HEK293T (cell line): ENCODE measurements at places on chromosomes 2 and 18.
A peak's percentile ranks its signal among the peaks of the same experiment; 100 is the strongest.

DNA sequence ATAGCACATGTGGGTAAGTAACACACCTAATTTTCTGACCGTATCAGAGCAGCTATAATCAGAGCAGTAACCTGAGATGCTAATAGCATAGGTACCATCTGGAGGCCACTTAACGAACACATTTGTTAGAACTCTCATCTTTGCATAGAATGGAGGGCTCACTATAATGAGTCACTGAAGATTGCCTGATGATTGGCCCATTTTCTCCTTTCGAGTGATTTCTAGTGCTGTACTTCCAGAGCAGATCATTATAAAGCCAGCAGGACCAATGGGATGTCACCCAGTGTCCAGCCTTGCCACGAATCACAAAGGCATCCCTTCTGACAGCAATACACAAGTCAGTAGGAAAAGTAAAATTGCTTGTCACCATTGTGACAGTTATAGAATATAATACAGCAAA lies 81.7 kb upstream of the REV1 start:
- DNase-seq: no peak

DNA sequence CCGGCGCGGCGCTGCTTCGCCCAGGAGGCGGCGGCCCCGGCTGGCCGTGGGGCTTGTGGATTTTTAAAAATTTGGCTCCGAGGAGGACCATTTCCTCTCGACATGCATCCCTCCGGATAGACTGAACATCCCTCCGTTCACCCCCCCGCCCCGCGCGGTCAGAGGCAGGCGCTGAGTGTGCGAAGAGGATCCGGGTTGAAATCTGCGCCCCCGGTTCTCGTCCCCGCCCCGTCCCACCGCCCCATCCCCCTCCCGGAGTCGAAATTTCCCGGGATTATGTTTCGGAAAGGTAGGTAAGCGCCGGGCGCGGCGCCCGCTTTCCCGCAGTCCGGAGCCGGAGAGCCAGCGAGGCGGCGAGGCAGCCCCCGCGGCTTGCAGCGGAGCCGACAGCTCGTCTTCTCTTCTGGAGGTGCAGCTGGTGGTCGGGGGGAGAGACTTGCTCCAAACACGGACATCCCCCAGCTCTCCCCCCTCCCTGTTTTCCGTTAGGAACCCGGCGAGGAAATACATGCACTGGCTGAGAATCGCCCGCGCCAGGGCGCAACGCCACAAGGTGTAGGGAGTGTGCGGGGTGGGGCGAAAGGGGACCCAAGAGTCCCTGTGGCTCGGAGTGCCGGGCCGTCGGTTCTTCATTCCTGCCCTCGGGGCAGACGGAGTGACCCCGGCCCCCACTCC lies at the start of gene PRKCE:
Gene PRKCE (plus strand): TSS at position 261 of the 675 bp plus-strand sequence.
- DNase-seq: peak; percentile 42

- no peak for DNase-seq
Observed at GRCh38 chr2:227805578-227805977, 8.1 kb upstream of the CCL20 start.

- DNase-seq: no peak
Observed at GRCh38 chr2:170142502-170142901, 35.4 kb upstream of the MYO3B start.

DNA sequence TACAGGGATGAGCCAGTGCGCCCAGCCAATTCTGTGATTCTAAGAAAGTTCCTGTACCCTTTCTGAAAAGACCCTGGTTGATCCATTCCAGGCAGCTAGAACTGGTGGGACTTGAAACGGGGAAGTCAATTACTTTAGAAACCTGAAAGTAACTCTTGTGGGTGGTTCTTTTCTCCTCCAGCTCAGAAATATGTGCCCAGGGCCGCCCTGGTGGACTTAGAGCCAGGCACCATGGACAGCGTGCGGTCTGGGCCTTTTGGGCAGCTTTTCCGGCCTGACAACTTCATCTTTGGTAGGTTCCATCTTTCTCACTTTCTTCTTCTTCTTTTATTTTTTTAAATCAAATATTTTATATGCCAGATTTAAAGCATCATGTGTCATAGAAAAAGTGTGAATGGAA lies 2.7 kb downstream of the TUBB6 start:
- DNase-seq: no peak

DNA sequence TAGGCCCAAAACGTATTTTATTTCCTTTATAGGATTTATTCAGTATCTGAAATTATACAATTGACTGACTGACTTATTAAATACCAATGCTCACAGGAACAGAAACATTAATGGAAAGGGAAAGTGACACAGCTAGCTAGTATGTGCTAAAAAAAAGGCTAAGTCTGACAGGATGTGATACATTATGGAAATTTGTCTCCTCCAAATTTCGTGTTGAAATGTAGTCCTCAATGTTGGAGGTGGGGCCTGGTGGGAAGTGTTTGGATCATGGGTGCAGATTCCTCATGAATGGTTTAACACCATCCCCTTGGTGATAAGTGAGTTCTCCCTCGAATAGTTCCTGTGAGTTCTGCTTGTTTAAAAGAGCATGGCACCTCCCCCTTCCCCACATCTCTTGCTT lies 70.6 kb upstream of the WDR75 start:
- DNase-seq: no peak

DNA sequence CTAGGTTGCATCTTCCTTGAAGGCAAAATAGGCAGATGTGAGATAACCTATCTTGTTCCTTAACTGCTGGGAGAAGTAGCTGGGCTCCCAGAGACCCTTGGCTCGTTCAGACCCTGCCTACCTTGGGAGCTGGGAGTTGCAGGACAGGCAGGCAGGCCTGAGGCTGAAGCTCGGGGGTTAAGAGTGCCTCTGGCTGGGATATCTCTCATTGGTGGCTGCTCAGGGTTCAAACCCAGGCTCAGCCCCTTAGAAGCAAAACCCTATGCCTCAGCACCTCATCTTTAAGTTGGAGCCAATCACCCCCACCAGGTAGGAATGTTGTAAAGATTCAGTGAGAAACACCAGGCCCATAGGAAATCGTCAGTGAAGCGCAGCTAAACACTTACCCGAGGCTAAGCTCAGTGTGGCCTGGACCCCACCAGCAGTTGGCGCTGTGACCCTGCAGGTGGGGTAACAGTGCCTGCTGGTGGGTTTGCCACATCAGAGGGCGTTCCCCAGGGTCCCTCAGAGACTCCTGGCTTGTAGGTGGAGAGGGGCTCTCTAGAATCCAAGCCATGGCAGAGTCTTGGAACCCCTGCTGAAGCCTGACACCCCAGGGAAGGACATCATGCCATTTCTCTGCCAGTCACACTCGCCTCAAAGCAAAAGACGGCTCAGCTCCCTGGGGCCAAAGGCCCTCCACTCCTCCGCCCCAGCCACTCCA lies 54.6 kb upstream of the GPR17 start:
- peak; percentile 85 for DNase-seq
